OCI-M1 (cell line): ENCODE measurements at places on chromosomes 5 and 9.

DNA sequence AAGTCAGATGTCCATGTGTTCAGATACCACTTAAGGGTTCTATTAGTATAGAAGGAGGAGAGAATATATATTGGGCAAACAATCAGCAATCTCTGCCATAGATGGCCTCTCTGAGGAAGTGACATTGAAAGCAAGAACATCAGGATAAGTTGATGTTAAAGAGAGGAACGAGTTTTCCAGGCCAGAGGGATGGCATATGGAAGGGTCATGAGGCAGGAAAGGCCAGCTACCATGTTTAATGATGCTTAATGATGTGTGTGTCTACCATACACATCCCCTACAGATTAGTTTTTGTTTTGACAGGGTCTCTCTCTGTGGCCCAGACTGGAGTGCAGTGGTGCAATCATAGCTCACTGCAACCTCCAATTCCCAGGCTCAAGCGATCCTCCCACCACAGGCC lies 63.0 kb downstream of the PTTG1 start:
- DNase-seq: no peak

- no peak for DNase-seq
Measured at GRCh38 chr5:82549263-82549662, 271.1 kb upstream of the RPS23 start.

GRCh38 chr5:76641514-76642120 lies 18.4 kb upstream of the F2RL2 start:
- peak; percentile 87 for DNase-seq

GRCh38 chr9:122246666-122247065 lies 17.9 kb upstream of the LHX6 start:
- no peak for DNase-seq

DNA sequence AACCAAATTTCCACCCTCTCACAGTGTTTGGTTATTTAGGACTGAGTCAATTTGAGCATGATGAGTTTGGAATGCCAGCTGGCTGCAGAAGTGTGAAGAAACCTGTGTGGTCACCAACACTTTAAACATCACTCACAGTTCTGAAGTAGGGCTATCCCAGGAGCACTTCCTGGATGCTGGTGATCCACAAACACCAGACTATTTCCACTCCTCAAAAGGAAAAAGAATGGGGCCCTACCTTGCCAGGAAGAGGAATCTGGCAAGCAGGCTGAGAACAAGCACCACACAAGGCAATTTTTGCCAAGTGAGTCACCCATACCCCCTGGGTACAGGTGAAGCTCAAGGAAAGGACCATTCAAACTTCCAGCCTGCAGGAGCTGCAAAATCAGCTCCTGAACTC lies 294.2 kb upstream of the PTGER4 start:
- DNase-seq: no peak

- no peak for DNase-seq
Measured at GRCh38 chr5:119395080-119395836, 39.4 kb downstream of the TNFAIP8 start.

DNA sequence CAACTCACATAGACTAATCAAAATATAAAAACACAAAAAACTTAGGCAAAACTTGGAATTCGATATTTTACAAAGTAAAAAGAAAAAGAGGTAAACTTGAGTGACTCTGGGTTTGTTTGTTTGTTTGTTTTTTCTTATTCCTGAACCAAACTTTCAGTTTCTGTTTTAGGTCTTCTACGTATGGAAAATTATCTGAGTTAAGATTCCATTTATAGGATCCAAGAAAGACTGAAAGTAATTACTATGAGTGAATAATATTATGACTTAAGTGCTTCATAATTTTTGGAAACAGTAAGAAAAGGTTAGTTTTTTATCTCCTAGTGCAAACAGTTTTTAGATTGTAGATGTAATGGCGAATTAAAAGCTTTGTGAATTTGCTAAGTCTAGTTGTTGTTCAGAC lies 13.2 kb downstream of the ST8SIA4 start:
- DNase-seq: peak; percentile 69

DNA sequence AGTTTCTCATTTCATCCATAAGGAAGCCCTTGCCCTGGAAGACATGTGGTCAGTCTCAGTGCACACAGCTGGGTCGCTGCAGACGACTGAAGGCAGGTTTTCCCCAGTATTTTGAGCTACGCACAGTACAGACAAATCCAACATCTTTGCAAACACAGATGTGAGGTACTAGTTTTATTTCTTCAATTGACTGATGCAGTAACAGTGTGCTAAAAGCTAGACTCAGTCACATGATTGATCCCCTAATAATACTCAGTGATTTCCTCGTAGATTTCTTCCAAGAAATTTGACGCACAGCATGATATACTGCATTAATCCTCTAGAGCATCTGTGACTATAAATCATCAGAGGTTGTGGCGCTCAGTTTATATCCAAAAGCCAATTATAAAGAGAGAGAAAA lies 346.1 kb downstream of the DIRAS2 start:
- DNase-seq: no peak

DNA sequence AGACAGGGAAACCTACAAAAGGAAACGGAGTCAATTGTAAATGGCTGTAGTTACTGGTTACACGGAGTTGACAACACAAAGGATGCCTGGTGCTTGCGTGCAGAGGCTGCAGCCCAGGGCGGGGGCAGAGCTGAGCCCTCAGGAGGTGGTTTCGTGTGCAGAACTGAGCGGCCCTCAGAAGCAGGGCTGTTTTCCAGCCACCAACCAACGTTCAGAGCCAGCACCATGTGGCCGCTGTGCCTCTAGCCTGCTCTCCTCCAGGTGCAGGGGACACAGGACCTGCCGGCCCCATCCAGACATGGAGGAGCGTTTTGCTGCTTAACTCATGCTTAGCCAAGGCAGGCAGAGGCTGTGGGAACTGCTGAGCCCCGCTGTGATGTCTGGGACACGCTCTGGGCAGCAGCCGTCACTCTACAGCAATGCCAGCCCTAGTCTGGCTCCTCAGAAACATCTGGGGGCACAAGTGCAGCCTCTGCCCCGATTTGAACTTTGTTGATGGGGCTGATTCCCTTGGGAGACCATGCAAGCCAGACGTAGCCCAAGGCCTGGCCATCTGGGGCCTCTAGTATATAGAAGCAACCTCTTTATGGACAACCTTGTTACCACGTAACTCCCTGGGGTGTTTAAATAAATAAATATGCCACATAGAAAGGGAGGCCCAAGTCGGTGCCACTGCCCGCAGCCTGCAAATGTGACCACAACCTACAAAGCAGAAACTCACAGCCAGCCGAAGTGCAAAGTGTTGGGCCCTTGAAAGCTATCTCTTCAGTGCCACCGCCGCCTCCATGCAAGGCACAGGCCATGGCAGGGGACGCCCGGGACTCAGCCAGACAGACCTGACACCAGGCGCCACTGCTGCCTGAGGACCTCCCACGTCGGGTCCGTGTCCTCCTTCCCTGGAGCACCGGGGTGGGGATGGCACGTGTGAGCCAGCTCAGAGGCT lies 42.1 kb downstream of the NKD2 start:
- DNase-seq: no peak

DNA sequence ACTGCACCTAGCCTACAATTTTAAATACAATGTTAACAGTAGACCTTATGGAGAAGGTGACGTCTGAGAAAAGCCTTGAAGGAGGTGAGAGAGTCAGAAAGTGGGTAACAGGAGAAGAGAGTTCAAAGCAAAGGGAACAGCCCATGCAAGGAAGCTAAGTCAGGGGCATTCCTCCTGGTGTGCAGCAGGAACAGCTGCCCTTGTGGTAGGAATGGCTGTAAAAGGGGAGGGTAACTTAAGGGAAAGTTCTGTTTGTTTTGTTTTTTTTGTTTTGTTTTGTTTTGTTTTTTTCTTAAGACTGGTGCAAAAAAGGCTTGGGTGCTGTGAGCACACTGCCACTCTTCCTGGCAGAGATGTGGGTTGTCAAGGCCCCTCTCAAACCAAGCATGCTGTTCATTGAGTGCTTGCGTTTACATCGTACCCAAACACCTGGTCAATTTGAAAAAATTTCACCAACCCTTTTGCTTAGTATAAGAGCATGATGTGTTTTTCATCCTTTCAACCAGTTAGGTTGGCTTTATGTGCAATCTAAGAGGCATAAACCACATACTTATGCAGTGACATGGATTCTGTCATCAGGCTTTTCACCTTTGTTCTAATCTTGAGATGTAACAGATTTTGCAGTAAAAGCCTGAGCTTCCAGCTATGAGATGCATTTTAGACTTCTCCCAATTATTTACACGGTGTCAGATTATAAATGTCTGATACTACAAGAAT lies 279.7 kb downstream of the GLIS3 start:
- DNase-seq: no peak

DNA sequence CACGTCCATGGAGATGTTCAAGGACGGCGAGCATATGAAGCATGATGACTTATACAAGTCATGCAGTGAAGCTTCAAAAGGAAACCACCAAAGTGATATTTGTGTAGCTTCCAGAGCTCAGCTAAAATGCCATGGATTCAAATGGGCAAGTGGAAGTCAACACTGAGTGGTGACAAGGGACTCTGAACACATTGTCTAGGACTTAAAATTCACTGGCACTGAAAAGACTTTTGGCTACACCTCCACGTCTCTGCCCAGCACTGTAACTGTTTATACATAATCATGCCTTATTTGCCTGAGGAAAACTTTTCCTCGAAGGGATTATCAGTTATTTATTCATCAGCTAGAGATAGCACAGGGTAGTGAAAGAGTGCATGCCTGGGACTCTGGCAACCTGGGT lies 15.2 kb downstream of the CTXN3 start:
- no peak for DNase-seq

DNA sequence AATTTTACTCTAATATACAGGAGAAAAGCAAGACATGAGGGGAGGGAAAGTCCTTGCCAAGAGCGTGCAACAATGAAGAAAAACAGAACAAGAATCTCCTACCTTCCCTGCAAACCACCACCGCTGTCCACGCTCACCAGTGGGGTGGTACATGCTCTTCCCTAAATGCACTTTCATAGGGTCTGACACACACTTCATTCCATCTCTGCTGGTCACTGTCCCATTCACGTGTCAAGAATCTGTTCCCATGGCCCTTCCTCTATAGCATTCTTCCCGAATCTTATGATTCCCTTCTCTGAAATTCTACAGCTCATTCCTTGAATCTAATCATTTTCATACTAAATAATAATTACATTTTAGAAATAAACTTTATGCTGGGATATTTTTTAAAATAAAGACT lies 11.4 kb upstream of the DNAH5 start:
- DNase-seq: no peak

DNA sequence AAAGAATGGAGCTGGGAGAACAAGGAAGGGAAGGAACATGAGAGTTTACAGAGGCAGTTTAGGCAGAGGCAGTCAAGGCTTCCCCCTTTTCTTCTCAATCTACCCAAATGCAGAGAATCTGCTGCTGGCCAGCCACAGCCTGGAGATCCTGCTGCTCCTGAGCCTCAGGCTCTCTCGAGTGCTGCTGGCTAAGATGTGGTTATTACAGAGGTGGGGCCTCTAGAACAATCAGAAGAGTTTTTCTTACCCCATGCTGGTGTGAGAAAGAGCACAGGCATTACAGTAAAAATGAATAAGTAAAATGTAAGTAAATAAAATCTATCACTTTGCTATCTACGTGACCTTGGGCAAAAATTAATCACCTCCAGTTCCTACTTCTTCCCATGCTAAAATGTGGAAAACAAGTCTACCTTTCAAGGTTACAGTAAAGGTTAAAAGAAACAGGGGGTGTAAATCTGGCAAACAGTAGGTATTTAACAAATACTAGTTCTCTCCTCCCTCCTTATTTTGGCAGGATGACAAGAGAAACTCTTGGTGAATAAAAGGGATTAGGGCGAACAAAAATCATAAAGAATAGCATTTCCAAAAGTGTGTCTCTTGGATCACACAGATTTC lies 31.1 kb downstream of the FBXW11 start:
- DNase-seq: no peak

DNA sequence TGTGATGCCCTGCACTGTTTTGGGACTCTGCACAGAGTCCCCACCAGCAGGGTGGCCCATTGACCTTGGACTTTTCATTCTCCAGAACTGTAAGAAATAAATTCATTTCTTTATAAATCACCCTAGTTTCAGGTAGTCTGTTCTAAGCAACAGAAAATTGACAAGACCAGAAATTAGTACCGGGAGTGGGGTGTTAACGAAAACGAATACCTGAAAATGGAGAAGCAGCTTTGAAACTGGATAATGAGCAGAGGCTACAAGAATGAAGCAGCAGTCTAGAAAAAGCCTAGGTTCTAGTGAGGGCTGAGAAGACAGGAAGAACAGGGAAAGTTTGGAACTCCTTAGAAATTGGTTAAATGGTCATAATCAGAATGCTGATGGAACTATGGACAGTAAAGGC lies 2.1 kb upstream of the MCC start:
- DNase-seq: no peak
